Activated T-cell treated with anti-CD3 and anti-CD28 coated beads, Interleukin-2, amount 50 U/mL, for 72 hours (primary cell): ENCODE measurements at places on chromosomes 6 and 20. TPM values are rescaled to one million over a fixed set of nuclear protein-coding genes. Genes with fewer than 3 reads are reported as not detected.

MICB gene
- total RNA-seq: 18.7 TPM

ADGB gene
- 0.14 TPM for total RNA-seq

ANKRD60 gene
- not detected for total RNA-seq

PDYN gene
- total RNA-seq: not detected

LINC00237 gene
- total RNA-seq: 0.49 TPM

ZNF341 gene
- total RNA-seq: 3.0 TPM

PNRC1 gene
- total RNA-seq: 137 TPM

RNF144B gene
- 9.4 TPM for total RNA-seq

TDRD6 gene
- not detected for total RNA-seq

DZANK1 gene
- total RNA-seq: 3.0 TPM

CCN2 gene
- total RNA-seq: not detected

UCKL1 gene
- total RNA-seq: 27.9 TPM

- DNase-seq: no peak
These were observed 339.7 kb upstream of the KCNQ5 start for GRCh38 chr6:72282201-72282600.

DNA sequence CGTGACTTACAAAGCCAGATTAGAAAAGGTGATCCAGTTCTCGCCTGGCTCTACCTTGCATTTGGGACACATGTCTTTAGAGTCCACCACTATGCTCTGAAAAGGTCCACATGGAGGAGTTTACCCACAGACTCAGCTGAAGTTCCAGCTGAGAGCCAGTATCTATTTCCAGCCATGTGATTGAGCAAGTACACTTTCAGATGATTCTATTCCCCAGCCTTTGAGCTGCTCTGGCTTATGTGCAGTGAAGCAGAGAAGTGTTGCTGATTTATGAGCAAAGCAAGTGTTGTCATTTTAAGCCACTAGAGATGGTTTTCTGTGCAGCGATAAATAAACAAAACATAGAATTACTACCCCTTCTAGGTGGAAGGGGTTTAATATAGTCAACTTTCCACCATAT is 520.8 kb upstream of the RNF217 start:
- DNase-seq: no peak

DNA sequence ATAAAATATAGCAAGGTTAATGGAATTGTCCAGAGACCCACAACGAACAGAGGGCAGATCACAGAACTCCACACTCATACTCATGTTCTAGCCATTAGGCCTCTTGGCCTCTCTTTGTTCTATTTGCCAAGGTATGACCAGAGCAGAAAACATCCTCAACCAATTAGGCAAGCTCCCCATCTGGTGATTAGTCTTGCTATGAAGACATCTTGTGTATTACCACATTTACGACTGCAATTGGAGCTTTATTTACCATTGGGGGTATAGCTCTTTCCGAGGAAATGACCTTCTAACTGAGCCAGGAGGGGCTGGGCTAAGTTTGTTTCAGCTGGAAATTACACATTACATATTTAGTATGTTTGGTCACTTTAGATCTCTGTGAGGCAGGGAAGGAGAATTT is 593.9 kb downstream of the CD109 start:
- no peak for DNase-seq

DNA sequence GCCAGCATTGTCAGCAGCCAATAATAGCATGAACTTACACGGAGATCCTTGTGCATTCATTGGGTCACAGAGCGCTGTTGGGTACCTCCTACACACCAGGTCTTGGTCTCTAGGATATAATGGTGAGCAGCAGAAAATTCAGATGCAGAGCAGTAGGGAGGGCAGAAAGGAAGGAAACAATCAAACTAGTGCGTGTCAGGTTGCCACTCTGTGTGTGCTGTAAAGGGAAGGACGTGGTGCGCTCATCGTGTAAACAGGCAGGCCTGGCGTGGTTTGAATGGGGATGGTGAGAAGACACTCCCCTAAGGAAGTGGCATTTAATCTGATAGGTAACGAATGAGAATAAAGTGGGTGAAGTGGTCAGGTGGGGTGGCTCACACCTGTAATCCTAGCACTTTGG is 336.4 kb downstream of the CDH26 start:
- DNase-seq: no peak

DNA sequence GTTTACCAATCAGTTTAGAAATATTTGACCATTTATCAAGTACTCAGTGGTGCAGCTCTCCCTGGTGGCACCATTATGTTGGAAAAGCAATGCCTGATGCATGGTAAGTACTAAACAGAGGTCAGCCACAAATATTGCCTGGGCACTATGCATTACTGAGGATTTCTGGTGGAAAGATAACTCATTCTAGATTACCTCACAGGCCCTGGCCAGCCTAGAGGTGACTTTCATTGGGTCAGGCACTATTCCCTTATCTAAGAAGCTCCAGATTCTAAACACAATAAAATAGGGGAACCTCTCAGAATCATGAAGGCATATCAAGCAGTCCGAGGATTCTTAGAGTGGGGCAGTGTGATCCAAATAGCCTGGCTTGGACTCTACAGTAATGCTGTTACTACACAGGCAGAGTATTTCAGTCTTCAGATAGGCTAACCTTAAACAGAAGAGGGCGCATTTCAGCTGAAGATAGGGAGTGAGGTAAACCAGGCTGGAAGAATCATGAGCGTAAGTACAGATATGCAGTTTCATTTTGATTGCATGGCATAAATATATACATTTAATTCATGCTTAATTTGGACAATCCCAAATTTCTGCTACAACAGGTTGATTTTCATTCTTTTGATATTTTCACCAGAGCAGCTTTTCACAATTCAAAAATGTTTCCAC is 12.1 kb downstream of the LGSN start:
- DNase-seq: no peak

GRCh38 chr6:2745246-2745645 is 5.5 kb downstream of the MYLK4 start:
- DNase-seq: no peak

GRCh38 chr6:52495922-52496321 is 75.8 kb downstream of the EFHC1 start:
- no peak for DNase-seq

- DNase-seq: no peak
These were observed 119.3 kb downstream of the BMP7 start for GRCh38 chr20:57147185-57147584.

GRCh38 chr20:51227744-51228143 is 204.8 kb upstream of the KCNG1 start:
- no peak for DNase-seq

GRCh38 chr20:49749625-49750024 is 35.9 kb upstream of the B4GALT5 start:
- DNase-seq: no peak

DNA sequence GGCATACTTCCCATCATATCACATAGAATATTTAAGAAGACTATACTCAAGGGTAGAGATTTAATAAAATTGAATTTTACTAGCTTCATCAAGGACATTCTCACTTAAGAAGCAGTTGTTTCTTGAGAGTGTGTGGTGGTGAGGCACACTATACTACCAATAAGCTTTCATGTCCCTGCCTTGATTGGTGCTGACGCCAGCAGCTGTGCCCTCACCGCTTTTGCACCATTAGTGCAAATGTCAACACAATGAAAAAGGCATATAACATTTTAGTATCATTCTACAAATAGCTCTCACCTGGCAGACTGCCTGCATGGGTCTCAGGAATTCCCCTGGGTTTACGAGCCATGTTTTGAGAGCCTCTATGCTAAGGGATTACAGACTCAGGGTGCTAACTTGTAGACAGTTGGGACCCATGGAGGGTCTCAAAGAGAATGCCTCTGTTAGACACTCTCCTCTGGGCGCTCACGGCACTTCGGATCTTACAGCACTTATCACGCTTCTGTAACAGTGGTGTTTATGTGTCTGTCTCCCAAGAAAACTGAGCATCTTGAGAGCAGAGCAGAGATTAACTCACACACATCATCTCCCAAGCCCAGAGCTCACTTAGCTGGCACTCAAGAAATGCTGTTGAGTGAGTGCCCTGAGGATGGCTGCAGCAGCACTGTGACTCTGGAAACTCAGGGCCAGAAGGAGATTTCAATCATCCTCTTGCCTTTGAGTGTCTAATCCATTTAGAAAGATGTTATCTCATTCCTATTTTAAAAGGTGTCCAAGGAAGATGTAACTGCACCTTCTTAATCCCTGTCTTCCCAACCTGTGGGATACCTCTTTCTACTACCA is 143.3 kb upstream of the GPR6 start:
- DNase-seq: no peak

DNA sequence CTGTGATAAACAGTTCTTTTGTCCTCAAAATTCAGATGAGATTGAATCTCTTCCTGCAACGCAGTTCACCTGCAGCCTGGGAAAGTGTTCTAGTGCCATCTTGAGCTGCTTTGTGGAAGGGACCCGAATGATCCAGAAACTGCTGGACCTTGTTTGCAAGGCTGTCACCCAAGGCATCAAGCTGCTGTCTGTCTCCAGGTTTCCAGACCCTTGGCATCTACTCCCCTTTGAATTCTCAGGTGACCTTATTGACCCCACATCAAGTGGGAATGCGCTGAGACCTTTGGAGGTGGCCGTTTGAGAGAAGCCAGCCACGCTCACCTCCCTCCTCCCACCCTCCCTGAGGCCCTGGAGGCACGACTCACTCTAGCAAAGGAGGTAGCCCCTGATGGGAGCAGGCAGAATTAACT is 112.5 kb downstream of the EDN3 start:
- no peak for DNase-seq

DNA sequence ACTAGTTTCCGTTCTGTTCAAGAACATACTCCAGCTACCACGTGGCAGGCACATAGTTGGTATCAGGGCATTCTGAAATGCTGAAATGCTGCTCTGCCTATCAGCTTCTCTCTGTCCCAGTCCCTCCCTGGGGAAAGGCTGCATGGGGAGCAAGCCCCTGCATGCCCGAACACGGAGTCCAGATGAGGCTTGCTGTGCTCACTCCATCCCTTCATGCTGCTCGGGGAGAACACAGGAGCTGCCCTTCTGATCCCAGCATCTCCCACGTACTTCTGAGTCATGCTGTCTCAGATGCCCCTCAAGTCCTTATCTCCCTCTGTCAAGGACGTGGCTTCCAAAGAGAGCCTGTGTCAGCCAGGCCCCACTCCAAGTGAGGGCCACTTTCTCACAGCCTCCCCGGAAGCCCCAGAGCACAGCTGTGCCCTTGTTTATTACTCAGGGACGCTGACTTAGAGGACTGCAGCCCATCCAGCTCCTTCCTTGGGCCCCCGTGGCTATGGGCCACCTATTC is 29.4 kb downstream of the THBS2 start:
- DNase-seq: no peak

GRCh38 chr6:14721103-14721758 is 524.6 kb upstream of the JARID2 start:
- DNase-seq: no peak

DNA sequence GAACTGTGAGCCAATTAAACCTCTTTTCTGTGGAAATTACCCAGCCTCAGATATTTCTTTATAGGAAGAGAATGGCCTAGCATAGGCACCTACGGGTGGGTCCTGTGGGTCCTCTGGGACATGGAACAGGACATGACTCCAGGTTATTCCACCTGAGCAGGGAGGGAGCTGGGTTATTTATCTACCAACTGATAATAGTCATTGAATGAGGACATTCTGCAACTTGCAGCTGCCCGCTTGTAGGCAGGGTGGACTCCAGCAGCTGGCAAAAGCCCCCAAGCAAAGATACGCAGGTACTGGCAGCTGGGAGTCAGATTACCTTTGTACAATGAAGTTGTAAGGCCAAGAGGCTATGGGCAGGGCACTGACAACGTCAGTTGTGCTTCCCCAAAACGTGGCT is 1.4 kb upstream of the BANF2 start:
- DNase-seq: no peak

- no peak for DNase-seq
These were observed 203.3 kb upstream of the LAMP5 start for GRCh38 chr20:9311132-9311531.

GRCh38 chr20:58586565-58587093 is 64.5 kb upstream of the STX16 start:
- DNase-seq: no peak

GRCh38 chr6:168496997-168497331 is 56.0 kb downstream of the SMOC2 start:
- no peak for DNase-seq

DNA sequence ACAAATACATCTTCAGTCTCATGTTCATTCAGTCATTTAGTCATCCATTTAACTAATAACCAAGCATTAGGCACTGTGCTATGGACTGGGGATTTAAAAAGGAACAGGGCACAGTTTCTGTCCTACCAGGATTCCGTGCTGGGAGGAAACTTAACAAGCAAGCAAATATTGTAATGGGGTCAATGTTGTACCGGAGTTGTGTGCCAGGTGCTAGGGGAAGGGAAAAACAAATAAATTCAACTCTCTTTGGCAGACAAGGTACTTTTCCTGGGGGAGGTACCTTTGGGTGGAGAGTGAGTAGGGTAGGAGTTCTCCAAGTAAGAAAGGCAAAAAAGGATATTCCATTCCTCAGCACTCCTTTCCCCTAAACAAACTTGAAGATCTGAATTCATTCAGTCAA is 90.3 kb downstream of the OLIG3 start:
- no peak for DNase-seq

- no peak for DNase-seq
These were observed 95.4 kb upstream of the NKX2-2 start for GRCh38 chr20:21609221-21609620.

DNA sequence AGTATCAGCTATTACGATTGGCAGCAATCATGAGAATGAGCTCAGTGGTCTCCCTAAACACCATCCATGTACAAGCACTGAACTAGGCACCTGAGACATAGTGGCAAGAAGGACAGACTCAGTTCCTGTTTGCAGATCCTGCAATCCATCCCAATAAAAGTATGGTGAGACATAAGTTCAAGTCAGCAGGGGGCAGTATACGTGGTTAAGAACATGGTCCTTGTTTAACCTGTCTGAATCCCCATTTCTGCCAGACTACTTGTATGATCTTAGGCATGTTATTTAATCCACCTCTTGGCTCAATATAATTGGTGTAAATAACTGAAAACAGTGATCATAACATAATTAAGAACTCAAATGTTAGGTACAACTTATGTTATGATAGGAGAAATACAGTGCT is 33.2 kb upstream of the PNISR start:
- no peak for DNase-seq

- no peak for DNase-seq
These were observed 20.8 kb downstream of the PLCB1 start for GRCh38 chr20:8152847-8153246.

GRCh38 chr6:71421611-71422010 is 133.0 kb downstream of the OGFRL1 start:
- no peak for DNase-seq

DNA sequence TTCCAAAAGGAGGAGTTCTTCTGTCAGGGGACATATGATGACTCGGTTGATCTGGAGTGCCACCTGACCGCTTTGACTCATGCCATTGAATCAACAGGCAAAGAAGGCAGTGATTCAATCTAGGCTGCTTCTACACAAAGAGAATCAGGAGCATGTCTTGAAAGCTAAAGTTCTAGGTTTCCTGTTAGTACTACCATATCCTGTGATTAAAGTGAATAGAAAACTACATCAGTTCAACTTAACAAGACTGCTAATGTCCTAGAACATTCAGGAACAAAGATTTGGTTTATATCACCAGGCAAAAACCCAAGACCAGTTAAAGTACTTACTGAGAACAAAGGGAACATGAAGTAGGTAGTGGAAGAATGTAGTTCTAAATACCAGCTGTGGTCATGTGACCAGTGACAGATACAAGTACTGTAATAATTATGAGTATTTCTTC is 216.8 kb upstream of the SGK1 start:
- no peak for DNase-seq

GRCh38 chr20:9439806-9440205 is 74.6 kb upstream of the LAMP5 start:
- no peak for DNase-seq
